ENCODE measurements at places on chromosomes 4 and X.

DNA sequence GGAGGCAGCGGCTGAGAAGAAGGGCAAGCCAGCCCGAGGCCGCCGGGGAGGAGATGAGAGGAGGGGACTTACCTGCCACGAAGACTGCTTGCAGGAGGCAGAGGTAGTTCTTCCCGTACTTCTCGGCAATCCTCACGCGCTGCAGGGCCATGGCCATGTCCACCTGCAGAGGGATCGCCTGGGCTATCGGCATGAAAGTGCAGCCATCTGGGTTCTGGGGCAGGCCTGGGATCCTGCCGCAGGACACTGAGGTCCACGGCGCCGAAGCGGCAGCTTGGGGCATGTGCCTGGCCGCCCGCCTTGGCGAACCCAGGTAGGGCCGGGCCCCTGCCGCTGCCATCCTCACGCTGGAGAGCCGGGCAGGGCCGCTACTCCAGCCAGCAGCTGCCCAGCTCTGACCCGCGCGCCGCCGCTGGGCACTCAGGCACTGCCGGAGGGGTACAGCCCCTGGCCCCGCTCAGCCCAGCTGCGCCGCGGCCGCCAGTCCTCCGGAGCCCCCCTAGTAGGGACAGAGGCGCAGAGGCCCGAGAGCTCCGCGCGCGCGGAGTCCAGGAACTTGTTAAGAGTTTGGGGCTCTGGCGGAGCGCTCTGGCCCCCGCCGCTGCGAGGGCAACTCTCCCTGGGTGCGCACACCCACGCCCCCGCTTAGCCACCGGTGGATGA is 16.0 kb downstream of the MCF2 start:
- DNase-seq = no peak

DNA sequence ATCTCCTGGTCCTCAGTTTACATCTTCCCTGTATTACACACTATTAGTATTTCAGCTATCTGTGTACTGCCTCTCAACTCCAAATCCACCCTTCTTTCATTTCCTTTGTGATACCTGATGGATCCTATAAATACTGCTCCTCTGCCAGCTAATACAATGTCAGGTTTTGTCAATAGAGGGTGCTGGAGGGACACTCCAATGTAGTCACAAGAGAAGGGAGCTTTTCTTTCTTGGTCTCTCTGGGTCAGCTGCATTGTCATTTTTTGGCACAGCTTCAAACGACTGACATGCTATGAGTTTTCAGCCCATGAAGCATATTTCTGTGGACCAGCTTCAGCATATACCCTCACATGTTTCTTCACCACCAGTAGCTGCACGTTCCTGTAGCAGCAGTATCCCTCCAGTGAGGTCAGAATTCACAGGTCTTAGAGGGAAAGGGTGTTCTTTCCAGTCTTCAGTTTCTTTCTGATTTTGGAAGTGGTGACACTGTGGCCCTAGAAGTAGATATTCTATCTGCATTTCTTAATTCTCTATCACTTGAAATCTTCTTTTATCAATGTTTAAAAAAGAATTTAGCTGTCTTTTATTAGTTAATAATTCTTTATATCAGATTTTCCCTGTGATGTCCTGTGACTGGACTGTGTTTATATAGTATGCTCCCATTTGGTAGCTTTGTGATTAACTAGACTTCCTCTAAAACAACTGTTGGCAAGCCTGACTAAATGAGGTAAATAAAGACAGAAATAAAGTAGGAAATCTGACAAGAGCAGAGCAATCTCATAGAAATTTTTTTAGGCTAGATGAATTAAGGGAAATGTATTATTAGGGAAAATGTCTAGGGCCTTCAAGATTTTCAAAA is 60.6 kb downstream of the GABRA2 start:
- no peak for DNase-seq

GRCh38 chr4:106165351-106166010 is 150.5 kb downstream of the TBCK start:
- no peak for DNase-seq

DNA sequence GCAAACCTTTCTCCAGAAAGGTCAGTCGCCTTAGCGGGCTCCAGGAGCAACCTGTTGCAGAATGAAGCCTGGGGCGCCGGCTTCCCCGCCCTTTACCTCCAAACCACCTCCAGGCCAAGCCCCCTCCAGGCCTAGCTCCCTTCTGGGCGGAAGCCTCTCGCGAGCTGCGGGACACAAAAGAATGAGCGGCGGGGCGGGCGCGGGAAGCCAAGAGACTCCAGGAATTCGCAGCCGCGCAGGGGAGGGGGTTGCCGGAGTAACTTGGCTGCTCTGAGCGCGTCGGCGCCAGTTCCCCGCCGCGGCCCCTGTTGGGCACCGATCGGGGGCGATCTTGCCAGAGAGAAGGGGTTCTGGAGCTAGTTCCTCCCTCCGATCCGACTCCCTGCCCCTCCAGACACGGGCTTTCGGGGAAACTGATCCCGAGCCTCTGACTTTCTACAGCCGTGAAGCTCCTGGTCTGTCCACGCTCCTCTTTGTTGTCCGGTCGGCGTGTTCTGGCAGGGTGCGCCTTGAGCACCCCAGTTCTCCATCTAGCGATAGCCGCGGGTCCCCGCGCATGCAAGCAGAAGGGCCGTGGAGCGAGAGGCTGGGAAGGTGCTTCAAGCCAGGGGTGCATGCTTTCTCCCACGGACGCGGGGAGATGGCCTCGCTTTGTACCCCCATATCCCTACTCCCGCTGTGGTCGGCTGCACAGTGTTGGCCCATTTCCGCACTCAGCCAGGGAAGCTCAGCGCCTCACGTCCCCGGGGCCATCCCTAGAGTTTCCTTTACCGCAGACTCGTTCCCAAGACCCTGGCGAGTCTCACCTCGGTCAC is 1.2 kb downstream of the PROM1 start:
- no peak for DNase-seq

DNA sequence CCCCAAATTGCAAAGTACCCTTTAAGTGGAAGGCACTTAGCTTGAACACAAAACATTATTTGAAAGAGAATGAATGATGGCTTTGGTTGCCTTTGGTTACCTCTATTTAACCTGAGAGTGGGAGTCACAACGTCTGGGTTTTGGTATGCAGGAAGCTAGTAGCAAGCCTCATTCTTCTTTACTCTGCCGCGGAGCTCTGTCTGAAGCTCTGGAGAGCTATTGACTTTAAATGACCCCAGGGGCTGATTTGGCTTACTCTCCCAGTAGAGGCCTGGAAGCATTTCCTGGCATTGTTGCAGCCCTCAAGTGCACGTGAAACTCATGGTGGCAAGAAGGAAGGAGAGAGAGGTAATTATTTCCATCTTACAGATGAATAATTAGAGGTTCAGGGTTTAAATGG is 81.8 kb upstream of the MAGEA4 start:
- DNase-seq = no peak

DNA sequence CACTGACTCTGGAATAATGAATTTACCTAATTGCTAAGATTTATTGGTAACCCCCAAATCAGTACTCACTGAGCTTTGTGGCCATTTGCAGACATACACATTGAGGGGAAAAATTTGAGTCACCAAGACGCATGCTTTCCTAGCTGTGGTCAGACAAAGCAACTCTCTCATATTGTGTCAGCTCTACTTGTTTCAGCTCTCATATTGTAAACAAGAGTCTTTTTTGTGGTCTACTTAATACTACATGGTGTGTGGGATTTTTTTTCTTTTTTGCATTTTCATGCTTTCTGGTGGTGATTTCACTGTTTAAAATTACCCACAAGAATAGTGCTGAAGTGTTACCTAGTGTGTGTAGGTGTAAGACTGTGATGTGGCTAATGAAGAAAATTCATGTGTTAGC is 428.2 kb upstream of the GALNT7 start:
- DNase-seq = no peak

DNA sequence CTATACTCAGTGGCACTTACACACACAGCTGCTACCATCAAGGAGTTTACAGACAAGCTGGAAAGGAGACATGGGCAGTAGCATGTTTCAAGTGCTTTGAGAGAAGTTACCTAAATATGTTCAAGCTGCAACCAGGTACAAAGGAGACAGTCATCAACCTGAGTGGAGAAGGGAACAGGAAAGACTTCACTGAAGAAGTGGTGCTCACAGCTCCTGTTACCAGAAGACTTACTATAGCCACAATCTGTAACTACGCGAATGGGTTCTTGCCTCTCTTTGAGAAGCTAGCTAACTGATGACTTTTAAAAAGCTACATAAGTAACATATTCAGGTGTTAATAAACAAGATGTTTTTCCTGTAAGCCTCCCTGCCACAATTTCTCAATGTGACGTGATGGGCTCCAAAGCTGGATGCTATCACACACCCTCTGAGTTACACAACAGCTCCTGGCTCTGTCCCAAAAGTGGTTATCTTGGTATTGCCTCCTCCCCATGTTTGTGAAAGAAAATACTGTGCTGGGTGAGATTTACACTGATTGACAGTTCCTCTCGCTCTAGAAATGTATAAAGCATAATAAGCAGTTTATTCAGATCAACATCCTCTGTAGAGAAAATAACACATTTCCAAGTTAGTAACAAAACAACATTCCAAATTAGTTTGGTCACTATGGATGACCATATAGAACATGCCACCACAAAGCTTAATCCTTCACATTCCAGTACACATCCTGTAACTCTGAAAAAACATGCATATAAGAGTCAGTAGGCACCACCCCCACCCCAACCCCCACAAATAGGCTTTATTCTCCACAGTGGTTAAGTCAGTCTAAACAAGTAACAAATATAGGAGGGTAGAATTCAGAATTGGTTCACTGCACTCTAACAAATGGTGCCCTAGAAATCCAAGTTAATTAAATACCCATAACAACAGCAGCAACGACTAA is 81.8 kb downstream of the FRYL start:
- no peak for DNase-seq

DNA sequence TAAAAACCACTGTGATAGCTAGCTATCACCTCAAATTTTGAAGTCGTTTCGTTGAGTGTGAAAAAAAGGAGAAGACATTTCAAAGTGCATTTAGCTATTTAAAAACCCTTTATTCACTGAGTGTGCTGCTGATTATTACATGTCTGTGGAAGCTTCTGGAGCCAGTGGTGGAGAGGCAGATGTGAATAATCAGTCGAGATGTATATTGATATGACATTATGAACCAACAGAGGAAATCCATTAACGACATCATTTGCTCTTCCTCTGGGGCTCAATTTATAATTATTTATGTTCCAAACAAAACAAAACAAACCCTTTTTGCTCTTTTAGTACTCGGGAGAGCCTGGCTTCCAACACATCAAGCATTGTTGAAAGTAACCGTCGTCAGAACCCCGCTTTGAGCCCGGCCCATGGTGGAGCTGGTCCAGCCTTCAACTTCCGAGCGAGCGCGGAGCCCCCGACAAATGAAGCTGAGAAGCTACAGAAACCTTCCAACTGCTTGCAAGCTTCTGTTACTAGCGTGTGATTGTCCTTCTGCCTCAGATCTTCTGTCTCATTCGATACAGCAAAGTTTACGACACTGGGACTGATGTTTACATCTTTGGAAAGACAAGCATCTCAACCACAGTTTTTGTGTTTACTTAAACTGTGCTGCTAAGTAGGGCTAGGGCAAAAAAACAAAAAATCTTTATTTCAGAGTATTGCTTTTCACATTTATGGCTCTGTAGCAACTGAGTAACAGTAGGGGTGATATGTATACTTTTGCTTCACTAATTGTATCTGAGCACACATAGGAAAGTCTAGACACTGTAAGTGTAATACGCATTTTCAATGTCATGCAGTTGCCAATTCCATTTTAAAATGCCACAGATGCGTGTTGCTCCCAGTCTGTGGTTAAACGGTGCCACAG is 111.9 kb downstream of the STOX2 start:
- no peak for DNase-seq

- DNase-seq = no peak
Measured at GRCh38 chrX:132001127-132001526, 22.0 kb upstream of the STK26 start.

DNA sequence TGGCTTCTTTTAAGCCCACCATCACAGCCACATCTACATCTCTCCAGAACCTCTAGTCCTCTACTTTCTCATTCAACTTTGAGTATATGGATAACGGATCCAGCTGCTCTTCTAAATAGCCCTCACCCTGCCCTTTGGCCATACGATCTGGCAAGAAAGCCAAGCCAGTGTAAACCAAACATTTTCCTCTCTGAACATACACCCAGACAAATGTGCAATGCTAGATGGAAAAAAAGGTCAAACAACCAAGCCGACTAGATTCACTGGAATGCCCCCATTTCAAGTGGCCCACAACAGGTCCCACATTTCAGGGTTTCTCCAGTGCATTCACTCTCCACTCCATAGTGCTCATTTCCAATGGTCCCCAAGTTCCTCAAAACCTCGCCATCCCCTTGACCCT is 24.0 kb downstream of the USP46 start:
- DNase-seq = no peak

GRCh38 chr4:78571804-78572203 is 20.2 kb downstream of the ANXA3 start:
- DNase-seq = no peak

DNA sequence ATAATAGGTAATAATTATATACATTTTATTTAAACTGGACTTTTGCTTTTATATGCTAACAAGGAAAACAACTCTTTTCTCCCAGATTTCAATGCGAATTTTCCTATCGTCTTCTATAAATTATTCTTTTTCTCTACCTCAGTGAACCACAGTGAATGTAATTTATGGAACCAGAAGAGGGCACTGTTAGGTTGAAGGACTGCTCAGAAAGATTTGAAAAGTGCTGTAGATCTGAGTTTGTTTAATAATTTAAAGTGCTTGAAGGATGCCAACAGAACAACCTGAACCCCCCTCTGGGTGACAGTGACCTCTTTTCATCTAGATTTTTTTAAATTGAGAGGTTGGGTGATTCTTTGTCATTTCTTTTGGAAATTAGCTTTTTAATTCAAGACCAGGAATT is 54.9 kb downstream of the PHOX2B start:
- no peak for DNase-seq

- no peak for DNase-seq
Measured at GRCh38 chr4:87278335-87278794, 44.3 kb downstream of the HSD17B13 start.

- DNase-seq = no peak
Measured at GRCh38 chr4:87281603-87282002, 41.1 kb downstream of the HSD17B13 start.

Data from CD8-positive, alpha-beta memory T cell (primary cell).